ENCODE measurements at places on chromosomes 12 and 14.

GRCh38 chr12:51863933-51864832, 15.7 kb upstream of the FIGNL2 start:
- no peak for DNase-seq

- no peak for DNase-seq
These were observed 40.1 kb upstream of the PARP11 start for GRCh38 chr12:3913278-3913677.

GRCh38 chr14:102351023-102351422, 11.7 kb downstream of the CINP start:
- no peak for DNase-seq

- no peak for DNase-seq
These were observed 209.7 kb upstream of the FAR2 start for GRCh38 chr12:28939427-28939826.

- DNase-seq: no peak
These were observed 111.6 kb downstream of the TSPAN8 start for GRCh38 chr12:71046215-71046614.

GRCh38 chr12:25839470-25839869, 119.0 kb upstream of the RASSF8 start:
- no peak for DNase-seq

DNA sequence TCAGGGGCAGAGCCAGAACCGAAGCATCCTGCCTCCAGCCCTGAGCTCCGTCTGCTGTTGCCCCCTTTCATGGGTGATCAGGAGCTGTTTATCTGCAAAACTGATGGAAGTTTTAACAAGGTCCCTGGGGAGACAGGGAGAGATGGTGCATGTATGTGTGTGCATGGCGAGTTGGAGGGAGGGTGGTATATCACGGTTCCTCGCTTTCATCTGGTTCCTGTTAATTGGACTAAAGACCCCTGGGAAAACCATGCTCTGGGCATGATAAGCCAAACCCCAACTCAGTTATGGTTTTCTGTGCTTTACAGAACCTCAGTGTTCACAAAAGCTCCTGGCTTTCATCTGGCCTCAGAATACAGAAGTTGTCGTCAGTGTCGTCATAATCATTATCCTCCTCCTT, 133.6 kb downstream of the KSR2 start:
- DNase-seq: no peak

- no peak for DNase-seq
These were observed 1.3 kb downstream of the NKX2-8 start for GRCh38 chr14:36580856-36581831.

DNA sequence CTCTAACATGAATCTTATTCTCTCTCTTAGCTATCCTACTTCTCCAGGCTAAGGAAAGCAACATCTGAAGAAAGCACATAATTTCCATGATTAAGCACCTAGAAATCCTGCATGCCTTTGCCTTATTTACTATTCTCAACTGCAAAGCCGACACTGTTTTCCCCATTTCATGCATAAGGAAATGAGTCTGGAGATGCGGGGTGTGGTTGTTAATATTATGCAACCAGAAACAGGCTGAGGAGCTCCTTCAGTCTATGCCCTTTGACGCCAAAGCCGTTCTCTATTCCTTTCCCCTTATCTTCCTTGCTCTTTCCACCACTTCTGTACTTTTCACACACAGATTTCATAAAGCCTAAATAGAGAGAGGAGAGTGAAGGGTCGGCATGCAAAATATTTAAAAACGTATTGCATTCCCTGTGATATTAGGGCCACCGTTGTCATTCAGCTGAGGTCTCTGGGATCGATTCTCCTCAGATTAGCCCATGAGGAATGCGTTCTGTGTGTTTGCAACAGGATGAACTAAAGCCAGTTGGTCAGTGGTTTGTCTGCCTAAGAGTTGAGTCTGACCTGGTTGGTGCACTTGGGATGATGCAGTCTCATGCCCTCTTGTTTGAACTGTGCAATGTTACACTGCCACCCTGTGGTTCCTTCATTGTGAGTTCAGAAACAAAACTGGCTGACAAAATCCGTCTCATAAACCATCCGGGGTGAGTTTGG, 53.1 kb upstream of the PLEKHG7 start:
- DNase-seq: peak; percentile 59

DNA sequence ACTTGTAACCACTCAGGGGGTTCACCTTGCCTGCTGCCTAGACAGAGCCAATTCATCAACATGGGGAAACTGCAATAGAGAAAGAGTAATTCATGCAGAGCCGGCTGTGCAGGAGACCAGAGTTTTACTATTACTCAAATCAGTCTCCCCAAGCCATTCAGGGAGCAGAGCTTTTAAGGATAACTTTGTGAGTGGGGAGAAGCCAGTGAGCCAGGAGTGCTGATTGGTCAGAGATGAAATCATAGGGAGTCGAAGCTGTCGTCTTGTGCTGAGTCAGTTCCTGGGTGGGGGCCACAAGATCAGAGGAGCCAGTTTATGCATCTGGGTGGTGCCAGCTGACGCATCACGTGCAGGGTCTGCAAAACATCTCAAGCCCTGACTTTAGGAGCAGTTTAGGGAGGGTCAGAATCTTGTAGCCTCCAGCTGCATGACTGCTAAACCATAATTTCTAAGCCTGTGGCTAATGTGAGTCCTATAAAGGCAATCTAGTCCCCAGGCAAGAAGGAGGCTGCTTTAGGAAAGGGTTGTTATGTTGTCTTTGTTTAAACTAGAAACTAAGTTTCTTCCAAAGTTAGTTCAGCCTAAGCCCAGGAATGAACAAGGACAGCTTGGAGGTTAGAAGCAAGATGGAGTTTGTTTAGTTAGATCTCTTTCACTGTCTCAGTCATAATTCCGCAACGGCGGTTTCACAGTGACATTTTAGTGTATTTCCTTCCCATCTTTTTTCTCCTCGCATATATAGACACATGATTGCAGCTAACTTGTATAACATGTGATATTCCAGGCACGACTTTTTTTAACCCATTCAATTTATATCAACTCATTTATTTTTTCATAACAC, 68.9 kb upstream of the NCOR2 start:
- peak; percentile 25 for DNase-seq

GRCh38 chr12:31736472-31736871, 7.7 kb upstream of the AMN1 start:
- peak; percentile 82 for DNase-seq

GRCh38 chr12:18998343-18999261, 130.9 kb upstream of the PLEKHA5 start:
- DNase-seq: no peak

DNA sequence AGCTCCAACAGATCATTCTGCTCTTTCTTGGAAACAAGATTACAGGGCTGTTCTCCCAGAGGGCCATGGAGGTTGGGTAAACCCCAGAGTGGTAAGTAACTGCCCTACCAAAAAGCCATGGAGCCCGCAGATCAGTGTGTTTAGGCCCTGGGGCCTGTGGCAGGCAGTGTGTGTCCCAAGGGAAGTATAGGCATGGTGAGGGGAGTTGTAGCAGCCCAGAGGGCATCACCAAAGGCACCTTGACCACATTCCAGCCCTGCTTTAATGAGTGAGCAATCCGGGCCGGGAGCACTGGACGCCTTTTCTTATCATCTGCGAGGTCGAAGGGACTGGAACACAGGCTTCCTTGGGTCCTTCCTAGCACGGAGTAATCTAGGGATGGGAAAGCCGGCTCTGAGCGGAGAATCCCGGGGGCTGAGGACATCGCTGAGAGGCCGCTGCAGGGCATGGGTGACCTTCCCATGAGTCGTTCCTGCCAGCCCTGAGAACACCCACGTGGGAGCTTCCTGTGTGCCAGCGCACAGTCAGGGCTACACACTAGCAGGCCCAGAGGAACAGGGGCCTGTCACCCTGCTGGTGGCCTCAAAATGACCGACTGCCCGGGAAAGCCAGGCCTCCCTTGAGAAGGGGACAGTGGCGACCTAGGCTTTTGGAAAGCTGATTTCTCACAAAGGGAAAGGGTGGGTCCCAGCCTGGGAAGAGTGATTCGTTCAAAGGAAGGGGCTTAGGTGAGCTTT, 91.3 kb downstream of the NINJ2 start:
- DNase-seq: no peak

DNA sequence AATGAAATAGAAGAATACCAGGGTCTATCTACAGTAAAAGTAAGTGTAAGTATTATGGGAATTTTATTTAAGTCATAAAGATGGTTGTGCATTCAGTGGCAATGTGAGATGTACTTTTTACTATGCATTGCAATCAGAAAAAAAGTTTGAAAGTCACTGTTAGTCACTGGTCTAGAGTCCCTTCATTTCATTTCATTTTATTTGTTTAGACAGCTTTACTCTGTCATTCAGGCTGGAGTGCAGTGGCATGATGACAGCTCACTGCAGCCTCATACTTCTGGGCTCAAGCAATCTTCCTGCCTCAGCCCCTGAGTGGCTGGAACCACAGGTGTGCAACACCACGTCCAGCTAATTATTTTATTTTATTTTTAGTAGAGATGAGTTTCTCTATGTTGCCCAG, 42.6 kb downstream of the TGFB3 start:
- DNase-seq: no peak

- no peak for DNase-seq
These were observed 195.4 kb upstream of the C14orf180 start for GRCh38 chr14:104383996-104384775.

- no peak for DNase-seq
These were observed 649.3 kb downstream of the RPS29 start for GRCh38 chr14:48936849-48937248.

Measured in CD4-positive, alpha-beta memory T cell (primary cell).